ENCODE measurements at places on chromosomes 13 and 19.

GRCh38 chr13:30340331-30341250 lies 33.2 kb upstream of the KATNAL1 start:
- no peak for DNase-seq

- DNase-seq, result no peak
Observed at GRCh38 chr13:95023405-95023804, 277.8 kb downstream of the ABCC4 start.

- DNase-seq, result no peak
Observed at GRCh38 chr19:5536337-5536894, 31.3 kb downstream of the TINCR start.

GRCh38 chr19:11324748-11325389 lies 14.6 kb downstream of the RAB3D start:
- no peak for DNase-seq

DNA sequence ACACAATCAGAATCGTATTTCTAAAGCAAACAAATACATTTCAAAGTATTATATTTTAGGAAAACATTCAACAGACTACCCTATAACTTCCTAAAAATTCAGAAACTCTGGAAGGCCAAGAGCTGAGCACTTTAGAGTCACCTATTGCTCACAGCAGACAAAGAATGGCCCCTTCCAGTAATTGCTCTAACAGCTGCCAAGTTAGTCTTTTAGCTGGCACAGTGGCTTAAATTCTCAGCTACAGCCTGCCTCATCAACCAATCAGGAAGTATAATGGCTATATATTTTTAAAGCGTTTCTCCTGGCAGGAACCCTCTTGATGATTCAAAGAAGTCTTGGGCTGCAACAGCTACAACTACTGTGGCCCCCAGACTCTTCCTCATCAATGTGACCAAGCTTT lies 14.9 kb upstream of the SLITRK5 start:
- DNase-seq, result no peak

DNA sequence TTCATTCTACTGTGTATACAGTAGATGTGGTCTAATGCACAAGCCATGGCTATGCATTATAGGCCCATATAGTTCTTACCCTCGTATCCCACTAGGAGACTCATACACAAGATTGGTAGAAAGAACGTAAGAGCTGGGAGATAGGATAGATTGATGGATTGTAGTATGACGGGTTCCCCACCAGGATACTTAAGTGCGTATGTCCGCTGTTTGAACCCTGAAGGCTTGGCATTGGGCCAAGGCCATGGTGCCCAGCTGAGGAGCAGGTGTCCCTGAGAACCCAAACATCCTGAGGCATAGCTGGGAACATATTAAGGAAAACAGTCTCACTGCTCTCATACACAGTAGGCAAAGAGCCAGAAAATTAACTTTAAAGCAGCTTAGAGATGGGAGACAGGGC lies 617.5 kb upstream of the KLF12 start:
- no peak for DNase-seq

DNA sequence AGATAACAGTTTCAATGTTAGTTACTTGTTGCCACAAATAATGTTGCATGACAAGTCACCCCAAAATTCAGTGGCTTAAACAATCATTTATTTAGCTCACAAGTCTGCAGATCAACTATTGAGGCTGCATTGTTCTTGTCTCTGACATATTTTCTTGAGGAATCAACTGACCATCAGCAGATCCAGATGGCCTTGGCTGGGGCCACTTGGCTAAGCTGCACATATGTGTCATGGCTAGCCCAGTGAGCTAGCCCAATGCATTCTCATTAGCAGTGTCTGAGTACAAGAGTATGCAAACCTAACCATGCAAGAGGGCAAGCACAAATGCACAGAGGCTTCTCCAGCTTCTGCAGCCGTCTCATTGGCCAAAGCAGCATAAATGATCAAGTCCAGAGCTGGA lies 180.4 kb downstream of the DNAJC15 start:
- no peak for DNase-seq

- no peak for DNase-seq
Observed at GRCh38 chr13:92256211-92256610, 857.8 kb downstream of the GPC5 start.

DNA sequence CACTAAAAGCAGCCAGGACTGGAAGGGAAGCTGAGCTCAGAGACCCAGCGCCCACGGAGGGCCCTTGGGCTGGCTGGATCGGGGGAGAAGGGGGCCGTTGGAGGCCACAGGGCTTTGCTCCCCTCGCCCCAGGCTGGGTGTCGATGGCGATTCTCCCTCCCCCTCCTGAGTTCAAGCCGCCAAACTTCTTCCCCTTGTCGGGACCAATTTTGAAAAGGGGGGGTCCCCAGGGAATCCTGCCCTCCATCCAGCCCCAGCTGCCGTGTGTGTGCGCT lies 61.2 kb downstream of the COLGALT1 start:
- no peak for DNase-seq
